SJSA1 (cell line): ENCODE measurements at places on chromosomes 4 and X. TPM values are rescaled to one million over a fixed set of nuclear protein-coding genes. Genes with fewer than 3 reads are reported as not detected.
A peak's percentile ranks its signal among the peaks of the same experiment; 100 is the strongest.

- DNase-seq = no peak
Measured at GRCh38 chr4:11505221-11505971, 76.7 kb upstream of the HS3ST1 start.

DNA sequence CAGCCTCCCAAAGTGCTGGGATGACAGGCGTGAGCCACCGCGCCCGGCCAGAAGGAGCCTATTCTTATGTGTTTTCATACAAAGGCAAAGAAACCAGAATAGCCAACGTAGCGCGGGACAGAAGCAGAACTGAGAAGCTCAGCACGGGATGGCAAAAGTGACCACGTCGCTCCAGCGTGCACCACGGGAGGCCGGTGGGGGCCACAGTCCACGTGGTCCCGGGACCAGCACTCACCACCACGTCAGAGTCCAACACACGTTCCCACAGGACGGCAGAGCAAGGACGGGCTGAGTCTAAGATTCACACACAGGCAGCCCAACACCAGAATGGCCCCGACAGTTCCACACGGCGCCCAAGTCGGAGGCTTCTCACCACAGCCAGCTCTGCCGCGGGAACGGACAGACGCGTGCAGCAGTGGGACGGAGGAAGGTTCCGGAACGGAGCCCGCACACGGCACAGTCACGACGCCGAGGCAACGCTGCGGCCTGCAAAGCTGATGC lies 18.8 kb upstream of the GTPBP6 start:
- DNase-seq = no peak

CLDN24 gene
- not detected in 2 replicates for total RNA-seq

GRCh38 chr4:23355258-23355657 lies 534.6 kb downstream of the PPARGC1A start:
- DNase-seq = no peak

GRCh38 chrX:51395810-51396728 lies 63.4 kb downstream of the NUDT10 start:
- DNase-seq = peak; percentile 4

- DNase-seq = no peak
Measured at GRCh38 chr4:148053298-148054003, 321.6 kb downstream of the ARHGAP10 start.

DNA sequence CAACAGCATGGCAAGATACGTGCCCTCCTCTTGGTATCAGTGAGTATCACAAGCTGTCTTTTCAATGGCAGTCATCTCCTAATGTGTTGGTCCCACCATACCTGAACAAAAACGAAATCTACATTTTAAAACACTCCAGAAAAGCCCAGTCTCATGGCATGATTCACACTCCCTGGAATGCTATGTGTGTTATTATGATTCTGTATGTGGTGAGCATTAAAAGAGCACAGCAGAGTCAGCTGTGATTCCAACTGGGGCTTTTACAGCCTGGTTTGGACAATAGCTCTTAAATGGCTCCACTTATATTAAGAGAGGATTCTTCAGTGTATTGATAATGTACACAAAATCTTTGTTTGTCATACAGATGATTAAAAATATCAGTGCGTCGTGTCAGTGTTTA lies 274.1 kb upstream of the GK2 start:
- peak; percentile 40 for DNase-seq

VCX3B gene
- total RNA-seq = not detected in 2 replicates

GRCh38 chr4:107629318-107629717 lies 90.7 kb downstream of the PAPSS1 start:
- DNase-seq = no peak

DNA sequence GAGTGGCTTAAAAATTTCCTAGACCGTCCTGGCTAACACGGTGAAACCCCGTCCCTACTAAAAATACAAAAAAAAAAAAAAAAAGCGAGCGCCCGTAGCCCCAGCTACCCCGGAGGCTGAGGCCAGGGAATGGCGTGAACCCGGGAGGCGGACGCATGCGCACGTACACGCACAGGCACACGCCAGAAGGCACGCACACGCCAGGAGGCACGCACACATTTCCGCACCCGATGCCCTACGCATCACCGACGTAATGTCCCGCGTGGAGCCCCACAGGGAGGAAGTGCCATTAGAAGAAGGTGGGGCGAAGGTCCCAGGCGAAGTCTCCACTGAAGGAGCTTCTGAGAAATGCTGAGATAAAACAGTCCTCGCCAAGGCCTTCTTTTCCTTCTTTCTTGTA lies 41.4 kb downstream of the NLGN4X start:
- no peak for DNase-seq

GLOD5 gene
- total RNA-seq = not detected in 2 replicates

DNA sequence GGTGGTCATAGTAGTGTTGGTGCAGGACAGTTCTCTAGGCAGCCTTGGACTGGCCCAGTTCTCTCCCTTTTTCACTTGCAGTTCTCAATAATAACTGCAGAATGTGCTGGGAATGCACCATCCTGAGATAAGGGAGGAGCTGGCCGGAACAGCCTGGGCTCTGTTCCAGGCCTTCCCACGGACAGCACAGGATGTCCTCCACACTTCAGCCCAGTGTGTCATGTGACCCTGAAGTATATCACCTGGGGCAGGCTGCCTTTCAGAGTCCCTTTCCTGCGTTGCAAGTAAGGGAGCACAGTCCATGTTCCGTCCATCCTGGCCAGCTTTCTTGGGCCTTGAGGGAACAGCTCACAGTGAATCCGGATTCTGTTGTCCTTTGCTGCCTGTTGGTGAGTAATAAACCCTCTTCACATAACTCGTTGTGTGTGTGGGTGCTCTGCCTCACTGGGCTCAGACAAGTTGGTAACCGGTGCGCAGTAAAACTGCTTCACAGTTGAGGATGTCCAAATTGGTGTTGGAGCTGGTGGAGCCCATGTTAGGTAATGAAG lies 32.3 kb upstream of the BBS12 start:
- DNase-seq = no peak

- no peak for DNase-seq
Measured at GRCh38 chrX:55008571-55009358, 8.6 kb downstream of the APEX2 start.

MRFAP1 gene
- 65.2 and 84.8 TPM in 2 replicates for total RNA-seq

GRCh38 chrX:734362-734761 lies 103.8 kb downstream of the SHOX start:
- no peak for DNase-seq

FGFR3 gene
- 10.2 and 13.8 TPM in 2 replicates for total RNA-seq

GRCh38 chr4:79906303-79906702 lies 166.7 kb downstream of the ANTXR2 start:
- no peak for DNase-seq

CHRDL1 gene
- total RNA-seq = 0.89 and 3.6 TPM in 2 replicates

DNA sequence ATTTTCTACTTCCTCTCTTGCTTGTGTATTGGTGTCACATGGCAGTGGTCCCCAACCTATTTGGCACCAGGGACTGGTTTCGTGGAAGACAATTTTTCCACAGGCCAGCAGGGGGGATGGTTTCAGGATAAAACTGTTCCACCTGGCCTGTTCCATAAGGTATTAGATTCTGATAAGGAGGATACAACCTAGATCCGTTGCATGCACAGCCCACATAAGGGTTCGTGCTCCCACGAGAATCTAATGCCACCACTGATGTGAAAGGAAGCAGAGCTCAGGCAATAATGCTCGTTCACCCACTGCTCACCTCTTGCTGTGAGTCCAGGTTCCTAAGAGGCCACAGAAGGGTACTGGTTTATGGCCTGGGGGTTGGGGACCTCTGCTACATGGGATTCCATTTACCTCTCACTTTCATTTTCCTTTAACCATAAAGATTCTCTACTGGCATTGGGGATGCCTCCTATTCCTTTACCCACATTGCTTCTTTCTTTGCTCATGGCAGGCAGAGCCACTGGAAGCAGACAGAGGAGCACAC lies 38.1 kb downstream of the SEC31A start:
- no peak for DNase-seq

DNA sequence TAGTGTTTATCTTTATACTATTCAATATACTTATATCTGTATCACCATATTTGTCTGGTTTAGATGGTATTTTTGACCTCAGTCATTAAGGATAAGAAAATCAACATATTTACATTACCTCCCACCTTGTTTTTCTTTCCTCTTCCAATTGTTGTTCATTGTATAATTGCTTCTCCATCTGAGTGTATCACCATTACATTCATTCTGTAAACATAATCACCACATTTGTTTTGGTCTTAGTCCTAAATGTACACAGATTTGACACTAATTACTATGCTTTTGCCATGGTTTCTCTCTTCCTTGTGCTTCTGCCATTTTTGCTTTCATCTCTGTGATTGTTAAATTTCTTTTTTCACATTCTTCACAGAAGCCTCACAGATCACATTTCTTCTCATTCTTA lies 12.7 kb downstream of the ARMCX6 start:
- DNase-seq = no peak

SHROOM2 gene
- 0.58 and 4.3 TPM in 2 replicates for total RNA-seq

DNA sequence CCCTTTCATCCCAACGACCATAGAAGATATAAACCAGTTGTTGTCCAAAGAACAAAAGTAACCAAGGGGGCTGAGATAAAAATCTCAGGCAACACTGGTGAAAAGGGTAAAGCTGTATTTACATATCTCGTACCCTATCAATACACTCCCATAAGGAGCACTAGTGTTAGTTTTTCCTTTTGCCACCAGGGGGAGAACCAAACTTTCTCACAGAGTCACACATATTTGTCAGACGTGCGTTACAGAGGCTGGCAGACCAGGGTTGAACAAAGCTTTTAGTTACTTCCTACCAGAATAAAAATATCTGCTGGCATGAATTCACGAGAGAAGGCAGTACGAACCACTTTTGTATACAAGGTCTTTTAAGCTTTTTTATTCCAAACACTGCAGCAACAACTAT lies 88.3 kb downstream of the AMELX start:
- peak; percentile 3 for DNase-seq

SOWAHB gene
- total RNA-seq = not detected in 2 replicates

GRCh38 chr4:86961116-86961515 lies 26.3 kb downstream of the AFF1 start:
- no peak for DNase-seq

- no peak for DNase-seq
Measured at GRCh38 chrX:153379971-153380581, 21.1 kb downstream of the PNMA6E start.

DNA sequence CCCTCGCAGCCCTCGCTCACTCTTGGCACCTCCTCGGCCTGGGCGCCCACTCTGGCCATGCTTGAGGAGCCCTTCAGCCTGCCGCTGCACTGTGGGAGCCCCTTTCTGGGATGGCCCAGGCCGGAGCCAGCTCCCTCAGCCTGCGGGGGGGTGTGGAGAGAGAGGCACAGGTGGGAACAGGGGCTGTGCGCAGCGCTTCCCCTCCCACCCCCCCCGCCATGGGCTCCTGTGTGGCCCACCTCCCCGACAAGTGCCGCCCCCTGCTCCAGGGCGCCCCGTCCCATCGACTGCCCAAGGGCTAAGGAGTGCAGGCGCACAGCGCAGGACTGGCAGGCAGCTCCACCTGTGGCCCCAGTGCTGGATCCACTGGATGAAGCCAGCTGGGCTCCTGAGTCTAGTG lies 220.2 kb downstream of the STPG2 start:
- DNase-seq = no peak

GRCh38 chr4:54093324-54094240 lies 6.4 kb upstream of the GSX2 start:
- no peak for DNase-seq

DNA sequence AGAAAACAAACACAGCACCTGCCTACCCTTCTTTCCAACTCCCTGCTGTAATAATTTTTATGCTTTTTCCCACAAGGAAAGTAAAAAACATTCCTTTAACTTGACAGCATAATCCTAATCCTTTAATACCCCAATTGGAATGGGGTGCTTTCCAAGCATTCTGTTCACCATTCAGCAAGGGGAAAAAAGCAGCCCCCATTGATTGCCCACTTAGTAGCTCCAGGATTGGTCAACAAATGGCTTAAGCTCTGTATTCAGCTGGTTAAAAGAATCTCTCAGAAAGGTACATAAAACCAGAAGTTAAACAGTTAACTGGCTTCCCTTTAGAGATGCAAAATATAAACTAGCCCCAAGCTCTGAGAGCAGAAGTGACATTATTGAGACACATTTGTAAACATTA lies 194.8 kb upstream of the ATOH1 start:
- no peak for DNase-seq

SSX4B gene
- 0.11 TPM in 1 of 2 replicates, not detected in the other for total RNA-seq

GRCh38 chr4:24226023-24226422 lies 336.2 kb upstream of the PPARGC1A start:
- DNase-seq = no peak

GRCh38 chrX:331151-331824 lies 12.7 kb upstream of the GTPBP6 start:
- no peak for DNase-seq

SH3TC1 gene
- 1.4 and 4.3 TPM in 2 replicates for total RNA-seq

- no peak for DNase-seq
Measured at GRCh38 chr4:173436771-173437265, 37.9 kb upstream of the SCRG1 start.

- no peak for DNase-seq
Measured at GRCh38 chr4:101919373-101919977, 128.9 kb downstream of the BANK1 start.

DNA sequence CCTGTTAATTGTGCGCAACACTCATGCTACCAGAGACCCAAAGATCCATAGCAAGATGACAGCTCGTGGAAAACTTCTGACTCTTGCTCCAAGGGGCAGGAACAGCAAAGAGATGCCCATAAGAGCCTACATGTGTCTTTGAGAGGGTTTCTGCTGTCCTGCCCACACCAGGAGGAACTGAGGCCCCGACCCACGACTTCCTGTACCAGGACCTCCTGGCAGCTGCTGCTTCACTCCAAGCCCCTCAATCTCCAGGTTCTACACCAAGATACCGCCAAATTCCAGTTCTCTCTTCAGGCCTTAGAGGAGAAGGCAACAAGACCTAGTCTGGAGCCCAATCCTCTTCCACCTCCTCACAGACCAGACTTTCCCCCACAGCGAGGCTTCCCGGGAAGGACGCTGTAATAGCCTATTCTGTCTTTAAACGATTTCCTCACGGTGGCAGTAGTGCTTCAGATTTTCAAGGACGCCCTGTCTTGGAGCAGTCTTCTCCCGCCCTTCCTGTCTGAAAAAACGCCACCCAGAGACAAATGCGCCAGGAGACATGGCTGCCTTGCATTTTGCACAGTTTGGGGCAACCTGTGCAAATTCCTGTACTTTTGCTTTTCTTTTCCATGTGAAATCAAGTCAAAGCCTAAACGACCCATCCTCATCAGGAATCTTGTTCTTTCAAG lies 230.2 kb upstream of the STK26 start:
- DNase-seq = peak; percentile 88

ITIH6 gene
- total RNA-seq = not detected in 2 replicates

DNA sequence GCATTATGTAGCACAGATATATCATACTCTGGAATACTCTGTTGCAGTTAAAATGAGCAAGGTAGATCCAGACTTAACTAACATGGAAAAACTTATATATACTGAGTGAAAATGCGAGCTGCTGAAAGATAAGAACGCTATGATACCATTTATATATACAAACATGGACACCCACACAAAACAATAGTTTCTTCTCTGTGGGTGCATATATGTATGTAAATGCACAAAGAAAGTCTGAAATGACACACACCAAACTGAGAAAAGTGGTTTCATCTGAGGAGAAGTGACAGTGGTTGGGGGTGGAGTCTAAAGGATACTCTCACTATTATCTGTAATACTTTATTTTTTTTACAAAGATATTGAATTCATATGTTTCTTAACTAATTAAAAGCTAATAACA lies 12.2 kb upstream of the FGF2 start:
- DNase-seq = no peak

GRCh38 chrX:57422289-57422688 lies 135.8 kb downstream of the FAAH2 start:
- no peak for DNase-seq

GRCh38 chrX:99703473-99703872 lies 706.6 kb downstream of the PCDH19 start:
- DNase-seq = no peak
